Kidney epithelial cell (primary cell): ENCODE measurements at places on chromosomes 6 and 20.

DNA sequence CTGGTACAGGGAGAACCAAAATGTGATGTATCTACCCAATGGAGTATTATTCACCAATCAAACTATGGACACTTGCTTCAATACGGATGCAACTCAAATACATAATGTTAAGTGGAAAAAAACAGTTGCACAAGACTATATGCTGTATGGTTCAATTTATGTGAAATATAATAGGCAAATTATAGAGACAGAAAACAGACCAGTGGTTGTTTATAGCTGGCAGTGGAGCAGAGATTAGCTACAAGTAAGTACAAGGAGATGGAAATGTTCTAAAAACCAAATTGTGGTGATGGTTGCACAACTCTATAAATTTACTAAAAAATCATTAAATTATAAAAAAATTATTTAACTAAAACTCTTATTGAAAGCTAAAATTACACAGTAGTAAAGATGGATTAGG is 113.2 kb downstream of the PRDM1 start:
- no peak for DNase-seq

DNA sequence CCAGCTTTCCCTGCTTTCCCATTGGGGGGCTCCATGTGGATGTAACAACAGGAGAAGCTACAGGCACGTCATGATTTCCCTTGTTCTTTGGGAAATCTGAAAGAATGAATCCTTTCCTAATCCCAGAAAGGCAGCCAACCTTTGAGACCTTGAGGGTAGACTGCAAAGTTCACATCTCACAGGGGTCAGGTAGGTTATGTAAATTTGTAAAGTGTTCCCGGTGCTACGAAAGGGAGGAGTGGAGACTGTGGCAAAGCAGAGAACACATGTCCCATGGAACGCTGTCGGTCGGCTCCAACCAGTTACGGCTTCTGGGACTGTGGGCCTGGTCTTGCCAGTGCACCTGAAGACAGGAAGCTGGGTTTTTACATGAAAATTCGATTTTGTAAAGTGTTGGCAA is 85.1 kb downstream of the RSPH3 start:
- DNase-seq: no peak

- DNase-seq: no peak
Measured at GRCh38 chr20:2703716-2704475, 11.3 kb downstream of the EBF4 start.

DNA sequence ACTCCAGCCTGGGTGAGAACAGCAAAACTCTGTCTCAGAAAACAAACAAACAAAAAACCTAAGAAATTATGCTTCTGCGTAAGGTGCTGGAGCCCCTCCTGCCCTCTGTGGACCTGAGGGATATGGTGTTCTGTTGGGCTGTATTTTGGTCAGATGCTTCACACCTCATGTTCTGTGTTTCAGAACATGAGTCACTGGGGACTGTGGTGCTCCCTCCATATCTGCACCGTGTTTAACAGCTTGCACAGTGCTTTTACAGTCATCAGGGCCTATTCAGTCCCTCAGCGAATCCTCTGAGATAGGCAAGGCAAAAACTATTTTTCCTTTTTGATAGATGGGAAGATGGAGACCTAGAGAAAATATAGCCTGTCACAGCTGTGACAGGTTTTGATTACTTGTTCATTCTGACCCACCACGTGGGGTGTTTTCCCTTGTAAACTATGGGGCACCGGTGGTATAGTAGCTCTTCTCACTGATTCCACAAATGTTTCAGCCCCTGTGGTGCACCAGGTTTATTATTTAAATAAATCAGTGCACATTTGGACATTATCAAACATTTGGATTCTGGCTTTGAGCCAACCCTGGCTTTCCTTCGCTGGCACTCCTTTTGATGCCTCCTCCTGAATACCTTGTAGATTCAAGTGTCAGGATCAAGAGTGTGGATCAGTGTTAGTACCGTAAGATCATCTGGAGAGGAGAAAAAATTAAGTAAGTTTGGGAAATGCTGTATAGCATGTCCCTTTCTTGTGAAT is 9.6 kb downstream of the TTPAL start:
- no peak for DNase-seq

DNA sequence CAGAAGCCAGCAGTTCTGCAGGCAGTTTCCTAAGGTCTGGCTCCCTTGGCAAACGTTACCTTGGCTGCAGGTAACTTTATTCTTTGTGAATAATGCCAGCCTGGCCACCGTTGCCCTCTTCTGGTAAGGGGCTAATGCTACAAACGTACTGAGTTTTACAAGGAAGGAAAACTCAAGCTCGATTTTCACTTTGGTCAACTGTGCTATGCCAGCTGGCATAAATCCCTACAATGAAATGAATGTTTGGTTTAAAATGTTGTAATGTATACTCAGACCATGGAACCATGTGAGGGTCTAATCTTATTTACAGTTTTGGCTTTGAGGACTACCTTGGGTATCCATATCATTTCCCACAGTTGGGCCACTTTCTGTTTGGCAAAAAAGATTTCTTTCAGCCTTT is 101.4 kb downstream of the SLX4IP start:
- no peak for DNase-seq
